Stimulated activated CD4-positive, alpha-beta T cell treated with anti-CD3 and anti-CD28 coated beads, Interleukin-4, amount 100 ng/mL, for 4 hours (primary cell): ENCODE measurements at places on chromosomes 6 and 20.

- DNase-seq: no peak
These were observed 54.0 kb downstream of the TRAF3IP2 start for GRCh38 chr6:111551521-111552231.

- DNase-seq: no peak
These were observed 139.1 kb downstream of the SCML4 start for GRCh38 chr6:107684996-107685395.

DNA sequence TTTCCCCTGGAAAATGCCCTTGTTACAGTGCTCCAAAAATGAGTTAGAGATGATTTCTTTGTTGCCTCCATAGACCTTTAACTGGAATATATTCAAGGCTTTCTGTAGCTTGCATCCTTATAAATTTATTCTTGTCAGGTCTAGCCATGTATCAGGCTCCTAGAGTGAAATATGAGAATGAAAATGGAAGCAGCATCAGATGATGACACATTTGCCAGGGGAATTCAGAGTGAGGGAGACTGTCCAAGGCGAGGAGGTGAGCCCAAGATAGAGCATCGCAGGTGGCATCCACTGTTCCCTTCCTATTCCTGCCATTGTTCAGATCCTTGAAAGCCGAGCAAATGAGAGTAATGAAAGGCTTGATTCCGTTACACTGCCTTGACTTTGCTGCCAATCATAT is 386.8 kb downstream of the SAMD5 start:
- no peak for DNase-seq

- no peak for DNase-seq
These were observed 2.6 kb downstream of the COL19A1 start for GRCh38 chr6:69868961-69869360.

DNA sequence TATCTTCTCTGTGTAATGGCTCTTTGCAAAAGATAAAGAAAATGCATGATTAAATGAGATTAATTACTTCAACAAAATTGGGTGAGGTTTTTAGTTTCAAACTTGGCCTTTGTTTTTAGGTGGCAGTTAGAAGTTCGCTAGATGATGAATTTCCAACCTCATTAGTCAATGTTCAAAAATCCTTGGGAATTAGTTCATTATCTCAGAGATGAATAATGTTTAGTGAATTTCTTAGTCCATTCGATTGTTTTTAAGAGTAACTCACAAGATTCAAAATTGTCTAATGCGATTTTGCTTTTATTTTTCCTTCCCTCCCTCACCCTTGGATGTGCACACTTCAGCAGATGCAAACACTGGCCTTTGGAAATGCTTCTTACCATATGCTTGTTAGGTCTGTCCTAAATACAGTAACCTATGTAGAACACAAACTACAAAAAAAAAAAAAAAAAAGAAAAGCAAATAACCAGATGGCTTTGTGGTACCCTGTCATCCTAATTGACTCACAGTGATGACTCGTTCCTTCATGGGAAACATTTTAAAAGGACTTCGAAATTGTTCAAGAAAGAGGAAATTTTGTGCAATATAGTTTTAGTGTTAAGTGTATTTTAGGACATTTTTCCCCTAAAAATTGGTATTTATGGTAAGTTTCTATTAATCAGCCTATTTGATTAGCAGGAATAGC is 66.7 kb downstream of the FAM229B start:
- DNase-seq: no peak

DNA sequence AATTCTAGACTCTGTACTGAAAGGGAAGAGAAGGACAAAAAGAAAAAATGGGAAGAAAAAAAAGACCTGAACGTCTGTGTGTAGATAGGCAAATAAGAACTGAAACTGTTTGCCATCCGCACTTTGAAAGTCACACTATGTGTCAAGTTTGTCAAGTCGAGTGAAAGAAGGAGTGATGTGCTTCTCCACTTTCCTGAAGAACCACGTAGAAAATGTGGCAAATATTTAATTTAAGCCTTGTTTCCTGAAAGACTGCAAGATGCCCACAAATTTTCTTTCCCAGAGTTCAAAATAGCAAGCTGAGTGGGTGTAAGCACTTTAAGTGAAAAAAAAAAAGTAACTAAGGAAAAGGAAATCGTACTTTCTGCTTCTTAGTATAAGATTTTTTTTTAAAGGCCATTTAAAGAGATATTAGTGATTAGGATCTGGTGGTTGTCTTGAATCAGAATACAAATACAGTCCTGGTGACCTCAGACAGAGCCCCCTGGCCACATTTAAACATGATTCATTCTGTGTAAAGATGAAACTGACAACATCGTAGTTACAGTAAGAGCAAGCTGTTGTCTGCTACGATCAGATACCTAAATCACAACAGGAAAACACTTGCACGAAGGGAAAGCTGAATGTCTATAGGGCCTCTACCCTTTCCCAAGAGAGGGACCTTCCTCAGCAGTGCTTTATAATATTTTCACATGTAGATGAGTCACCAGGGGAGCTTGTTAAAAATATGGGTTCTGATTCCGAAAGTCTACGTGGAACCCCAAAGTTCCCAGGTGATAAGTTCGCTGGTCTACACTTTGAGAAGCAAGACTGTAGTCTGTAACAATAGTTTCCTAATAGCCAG is 102.3 kb downstream of the HIVEP2 start:
- peak; percentile 63 for DNase-seq

- DNase-seq: no peak
These were observed 452.7 kb downstream of the PREX1 start for GRCh38 chr20:48374991-48375595.

GRCh38 chr6:131250936-131251335 is 115.7 kb downstream of the AKAP7 start:
- DNase-seq: no peak

GRCh38 chr6:46888031-46888430 is 33.7 kb downstream of the ADGRF5 start:
- no peak for DNase-seq

GRCh38 chr6:16437984-16438383 is 199.6 kb downstream of the GMPR start:
- no peak for DNase-seq

DNA sequence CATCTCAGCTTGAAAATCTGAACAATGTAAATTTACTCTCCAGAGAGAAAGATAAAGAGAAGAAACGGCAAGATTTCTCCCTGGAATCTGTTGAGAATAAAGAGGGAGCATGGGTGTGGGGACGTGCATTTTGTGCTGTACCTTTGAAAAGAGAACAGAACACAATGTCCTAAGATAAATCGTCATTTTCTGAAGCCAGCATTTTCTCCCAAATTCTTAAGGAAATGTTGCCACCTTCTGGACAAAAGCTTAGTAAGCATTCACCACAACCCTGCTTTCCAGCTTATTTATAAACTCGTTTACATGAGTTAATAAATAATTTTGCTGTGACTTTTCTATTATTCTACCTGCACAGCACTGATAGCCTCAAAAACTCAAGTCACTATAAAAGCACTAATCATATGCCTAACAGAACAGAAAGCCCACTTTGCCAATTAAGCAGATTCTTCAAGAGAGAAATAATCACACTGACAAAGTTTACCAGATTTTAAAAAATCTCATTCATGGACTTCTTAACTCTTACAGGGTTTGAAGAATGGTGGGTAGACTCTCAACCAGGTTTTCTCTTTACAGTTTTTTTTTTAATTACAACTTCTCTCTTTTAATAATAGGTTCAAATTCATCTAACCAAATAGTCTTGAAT is 155.8 kb downstream of the MBOAT1 start:
- DNase-seq: no peak

GRCh38 chr6:139433631-139434419 is 59.4 kb upstream of the CITED2 start:
- DNase-seq: no peak

GRCh38 chr6:38021029-38021428 is 201.5 kb downstream of the ZFAND3 start:
- no peak for DNase-seq

GRCh38 chr6:107736713-107737396 is 87.3 kb downstream of the SCML4 start:
- DNase-seq: no peak

DNA sequence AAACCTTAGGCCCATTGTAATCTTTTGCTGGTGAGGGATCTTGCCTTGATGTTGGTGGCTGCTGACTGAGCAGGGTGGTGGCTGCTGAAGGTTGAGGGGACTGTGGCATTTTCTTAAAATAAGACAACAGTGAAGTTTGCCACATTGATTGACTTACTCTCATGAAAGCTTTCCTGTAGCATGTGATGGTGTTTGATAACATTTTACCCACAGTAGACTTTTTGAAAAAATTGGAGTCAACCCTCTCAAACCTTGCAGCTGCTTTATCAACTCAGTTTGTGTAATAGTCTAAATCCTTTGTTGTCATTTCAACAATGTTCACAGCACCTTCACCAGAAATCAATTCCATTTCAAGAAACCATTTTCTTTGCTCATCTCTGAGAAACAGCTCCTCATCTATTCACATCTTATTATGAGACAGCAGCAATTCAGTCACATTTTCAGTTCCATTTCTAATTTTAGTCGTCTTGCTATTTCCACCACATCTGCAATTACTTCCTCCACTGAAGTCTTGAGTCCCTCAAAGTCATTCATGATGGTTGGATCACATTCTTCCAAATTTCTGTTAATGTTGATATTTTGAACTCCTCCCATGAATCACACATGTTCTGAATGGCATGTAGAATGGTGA is 37.2 kb downstream of the CST9L start:
- no peak for DNase-seq

DNA sequence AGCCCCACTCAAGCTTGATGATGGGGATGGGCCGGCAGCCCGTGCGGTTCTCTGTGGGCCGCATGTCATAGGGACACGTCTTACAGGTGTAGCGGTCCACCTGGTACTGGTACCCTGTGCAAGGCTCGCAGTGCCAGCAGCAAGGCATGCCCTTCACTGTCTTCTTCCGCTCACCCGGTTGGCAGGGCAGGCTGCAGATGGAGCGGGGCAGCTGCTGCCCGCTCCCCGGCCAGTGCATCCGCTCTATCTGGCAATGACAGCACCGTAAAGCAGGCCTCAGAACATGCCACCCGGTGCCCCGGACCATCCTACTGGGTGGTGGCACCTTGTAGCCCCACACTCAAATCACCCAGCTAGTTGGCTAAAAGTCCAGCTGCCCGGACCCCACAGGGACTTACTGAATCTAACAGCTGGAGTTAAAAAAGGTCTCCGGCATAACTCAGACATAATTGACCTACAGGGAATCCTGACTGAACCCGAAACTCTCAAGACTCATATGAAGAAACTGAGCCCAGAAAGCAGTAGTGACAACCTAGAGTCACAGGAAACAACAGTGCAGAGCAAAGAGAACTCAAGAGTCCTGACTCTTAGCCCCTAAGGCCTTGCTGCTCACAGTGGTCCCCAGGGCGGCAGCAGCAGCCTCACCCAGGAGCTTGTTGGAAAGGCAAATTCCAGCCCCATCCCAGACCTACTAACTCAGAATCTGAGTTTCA is 109.4 kb downstream of the GRM4 start:
- DNase-seq: no peak
